Fibroblast of skin of abdomen (primary cell): ENCODE measurements at places on chromosomes 7 and 10.
A peak's percentile ranks its signal among the peaks of the same experiment; 100 is the strongest.

- peak; percentile 37 for DNase-seq
These were observed 62.8 kb downstream of the PRTFDC1 start for GRCh38 chr10:24889639-24890038.

DNA sequence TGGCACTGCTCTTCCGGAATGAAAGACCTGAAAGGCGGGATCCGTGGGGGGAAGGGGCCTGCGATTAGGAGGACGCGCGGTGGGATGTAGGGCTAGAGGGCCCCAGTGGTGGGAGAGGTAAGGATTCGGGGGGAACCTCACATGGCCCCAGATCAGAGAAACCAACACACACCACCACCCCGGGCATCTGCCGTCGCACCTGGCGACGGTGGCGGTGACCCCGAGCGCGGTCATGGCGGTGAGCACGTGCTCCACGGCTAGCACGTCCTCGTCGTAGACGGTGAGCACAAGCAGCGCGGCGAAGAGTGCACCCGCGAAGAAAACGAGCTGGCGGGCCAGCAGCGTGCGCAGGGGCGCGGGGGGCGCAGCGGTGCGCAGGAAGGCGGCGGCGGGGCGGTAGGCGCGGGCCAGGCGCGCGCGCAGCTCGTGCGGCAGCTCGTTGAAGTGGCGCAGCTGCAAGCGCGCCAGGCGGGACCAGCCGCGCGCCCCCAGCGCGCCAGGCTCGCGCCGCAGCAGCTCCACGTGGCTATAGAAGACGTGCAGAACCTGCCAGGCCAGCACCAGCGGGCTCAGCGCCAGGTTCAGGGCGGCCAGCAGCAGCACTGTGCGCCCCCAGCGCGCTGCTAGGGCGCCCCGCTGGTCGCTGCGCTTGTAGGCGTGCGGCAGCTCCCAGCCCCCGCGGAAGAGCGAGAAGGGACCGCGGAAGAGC lies 5.7 kb downstream of the ATG9B start:
- peak; percentile 38 for DNase-seq

GRCh38 chr10:10975647-10976046 lies 42.0 kb upstream of the CELF2 start:
- no peak for DNase-seq

DNA sequence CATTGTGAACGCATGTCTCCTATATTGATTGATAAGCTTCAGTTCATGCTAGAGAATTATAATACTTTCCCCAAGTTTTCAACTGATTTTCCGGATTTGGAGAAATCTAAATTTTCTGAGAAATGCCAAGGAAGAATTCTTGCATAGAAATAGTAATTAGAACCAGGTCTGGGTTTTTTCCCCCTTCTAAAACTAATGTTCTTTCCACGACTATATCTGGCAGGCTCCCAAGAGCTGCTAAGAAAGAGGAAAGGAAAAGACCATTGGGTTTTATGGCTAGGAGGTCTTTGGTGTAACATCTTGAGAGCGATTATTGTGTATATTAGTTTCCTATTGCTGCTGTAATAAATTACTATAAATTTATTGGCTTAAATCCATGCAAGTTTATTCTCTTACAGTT lies 71.8 kb upstream of the CACNB2 start:
- no peak for DNase-seq

DNA sequence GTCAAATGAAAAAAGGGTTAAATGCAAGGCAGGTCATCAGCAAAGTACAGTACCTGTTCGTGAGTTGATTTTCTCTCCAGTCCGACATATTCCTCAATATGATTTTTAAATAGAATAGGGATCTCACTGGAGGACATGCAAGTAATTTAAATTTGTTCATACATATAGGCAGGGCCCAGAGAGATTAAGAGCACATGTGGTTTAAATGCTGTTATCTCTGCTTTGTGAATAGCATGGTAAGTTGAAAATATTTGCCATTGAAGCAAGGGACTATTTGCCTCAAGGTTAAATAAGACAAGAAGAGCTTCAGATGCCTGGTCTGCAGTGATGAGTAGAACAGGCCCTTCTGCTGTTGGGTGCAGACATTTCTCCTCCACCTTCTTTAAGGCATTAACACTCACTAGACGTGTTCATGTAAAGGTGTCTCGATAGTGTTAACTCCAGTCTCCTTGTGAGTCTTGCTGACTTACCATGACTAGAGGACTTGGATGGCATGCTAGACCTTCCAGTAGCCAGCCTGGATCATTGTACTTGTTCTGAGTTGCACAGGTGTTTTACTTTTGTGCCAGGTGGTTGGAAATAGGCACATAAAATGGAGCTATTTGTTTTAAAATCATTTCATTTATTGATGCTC lies 15.6 kb upstream of the AKR1C3 start:
- DNase-seq = no peak

DNA sequence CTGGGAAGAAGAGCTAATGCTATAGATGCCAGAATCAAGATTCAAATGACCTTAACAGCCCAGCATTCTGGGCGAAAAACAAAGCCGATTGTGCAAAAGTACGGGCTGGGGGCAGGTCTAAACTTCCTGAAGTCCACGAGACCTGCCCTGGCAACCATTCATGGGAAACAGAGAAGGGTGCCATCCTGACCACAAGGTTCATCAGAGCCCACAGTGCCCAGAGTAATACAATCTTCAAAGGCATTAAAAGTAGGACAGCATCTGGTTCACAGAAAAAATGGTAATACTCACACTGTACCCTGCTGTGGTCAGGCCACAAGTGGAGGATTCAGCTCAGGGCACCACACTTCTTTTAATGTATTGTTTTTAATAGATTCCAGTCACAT lies 36.1 kb downstream of the SORBS1 start:
- DNase-seq = no peak

DNA sequence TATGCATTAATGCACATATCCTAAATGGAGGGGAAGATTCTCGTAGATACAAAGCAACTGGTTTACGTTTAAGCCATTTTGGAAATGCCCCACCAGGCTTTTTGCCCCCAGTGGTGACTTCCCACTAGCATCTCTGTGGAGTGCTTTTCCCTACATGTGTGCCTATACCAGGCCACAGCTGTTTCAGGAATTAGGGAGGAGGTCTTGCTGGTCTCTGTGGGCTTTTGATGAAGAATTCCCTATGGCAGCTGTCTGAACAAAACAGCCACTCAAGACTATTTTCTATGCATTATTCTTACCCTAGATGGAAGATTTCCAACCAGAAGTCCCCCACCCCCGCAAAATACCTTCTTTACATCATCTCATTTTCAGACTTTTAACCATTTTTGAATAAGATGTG lies 52.0 kb upstream of the NMT2 start:
- DNase-seq = no peak

GRCh38 chr7:18653381-18654155 lies 158.0 kb downstream of the HDAC9 start:
- peak; percentile 71 for DNase-seq

- no peak for DNase-seq
These were observed 77.6 kb upstream of the MAGI2 start for GRCh38 chr7:79531116-79531515.

DNA sequence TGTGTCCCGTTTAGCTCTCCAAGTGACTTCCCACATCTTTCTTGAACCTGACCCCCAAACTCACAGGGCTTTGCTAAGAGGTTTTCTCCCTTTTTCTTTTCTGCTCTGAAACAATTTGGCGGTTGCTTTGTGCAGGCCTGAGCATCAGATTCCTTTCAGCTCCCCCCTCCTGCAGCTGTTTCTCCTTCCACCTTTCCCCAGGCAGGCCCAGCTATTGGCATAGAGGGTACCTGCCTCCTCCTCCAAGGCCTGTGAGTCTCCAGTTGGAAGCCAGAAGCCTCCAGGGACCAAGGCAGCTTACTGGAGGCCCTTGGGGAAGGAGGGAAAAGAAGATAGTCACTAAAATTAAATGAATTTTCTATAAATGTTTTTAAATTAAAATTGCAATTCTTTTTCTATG lies 7.7 kb downstream of the VAX1 start:
- no peak for DNase-seq

GRCh38 chr7:17963281-17963680 lies 23.0 kb upstream of the SNX13 start:
- DNase-seq = no peak

DNA sequence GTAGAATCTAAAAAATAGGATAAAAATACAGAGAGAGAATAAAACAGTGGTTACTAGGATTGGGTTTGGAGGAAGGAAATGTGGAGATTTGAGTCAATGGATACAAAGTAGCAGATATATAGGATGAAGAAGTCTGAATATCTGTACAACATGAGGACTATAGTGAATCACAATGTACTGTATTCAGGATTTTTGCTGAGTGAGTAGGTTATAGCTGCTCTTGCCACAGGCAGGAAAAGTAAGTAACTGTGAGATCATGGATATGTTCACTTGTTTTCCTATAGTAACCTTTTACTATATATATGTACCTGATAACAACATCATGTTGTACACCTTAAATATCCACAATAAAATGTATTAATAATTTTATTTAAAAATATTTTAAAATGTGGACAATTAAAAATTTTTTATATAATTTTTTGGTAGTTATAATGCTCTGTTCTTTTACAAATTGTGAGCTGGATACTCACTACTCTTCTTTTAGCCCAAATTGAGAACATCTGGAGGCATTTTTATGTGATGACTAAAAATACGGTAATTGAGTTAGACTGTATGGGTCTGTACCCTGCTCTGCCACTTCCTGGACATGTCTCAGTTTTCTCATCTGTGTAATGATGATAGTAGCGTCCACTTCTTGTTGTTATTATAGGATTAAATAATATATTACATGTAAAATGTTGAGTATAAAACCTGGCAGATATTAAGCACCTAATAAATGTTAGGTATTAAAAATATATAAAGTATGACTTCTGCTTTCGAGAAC lies 439.1 kb downstream of the AUTS2 start:
- peak; percentile 78 for DNase-seq

DNA sequence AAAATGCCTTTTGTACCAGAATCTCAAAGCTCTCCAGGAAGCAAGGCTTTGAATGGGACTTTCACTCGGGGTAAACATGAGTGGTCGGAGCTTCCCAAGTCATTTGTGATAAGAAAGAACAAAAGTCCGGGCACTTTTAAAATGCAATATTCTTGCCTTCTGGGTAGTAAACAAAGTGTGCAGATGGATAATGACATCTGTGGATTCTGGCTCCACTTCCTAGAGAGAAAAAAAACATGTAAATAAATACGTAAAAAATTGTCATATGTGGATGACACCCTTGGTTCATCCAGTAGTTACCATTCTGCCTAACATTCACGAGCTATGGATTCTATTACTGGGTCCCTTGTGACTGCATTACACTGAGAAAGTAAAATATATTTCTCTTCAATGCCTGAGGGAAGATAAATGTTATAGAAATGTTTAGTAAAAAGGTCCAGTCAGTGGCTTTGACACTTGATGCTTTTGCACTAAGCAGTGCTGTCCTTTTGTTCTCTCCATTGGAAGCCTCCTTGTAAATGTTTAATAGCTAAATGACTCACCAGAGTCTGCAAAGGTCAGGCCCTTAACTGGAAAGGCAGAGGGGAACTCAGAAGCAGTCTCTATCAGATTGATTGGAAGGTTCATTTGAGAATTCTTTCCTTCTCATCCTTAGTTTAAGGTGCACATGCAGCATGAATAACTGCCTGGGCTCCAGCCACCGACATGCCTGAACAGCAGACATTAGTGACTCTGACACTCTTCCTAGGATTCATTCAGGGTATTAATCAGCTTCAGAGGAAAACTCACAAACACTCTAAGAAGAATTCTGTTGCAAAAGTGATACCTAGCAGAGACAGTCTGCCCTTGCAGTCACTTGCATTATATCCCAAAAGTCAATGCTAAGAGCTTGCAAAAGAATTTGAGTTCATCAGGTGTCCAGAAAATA lies 11.7 kb upstream of the EDRF1 start:
- DNase-seq = no peak
